ENCODE measurements at places on chromosomes 11 and 22.
A peak's percentile ranks its signal among the peaks of the same experiment; 100 is the strongest.

DNA sequence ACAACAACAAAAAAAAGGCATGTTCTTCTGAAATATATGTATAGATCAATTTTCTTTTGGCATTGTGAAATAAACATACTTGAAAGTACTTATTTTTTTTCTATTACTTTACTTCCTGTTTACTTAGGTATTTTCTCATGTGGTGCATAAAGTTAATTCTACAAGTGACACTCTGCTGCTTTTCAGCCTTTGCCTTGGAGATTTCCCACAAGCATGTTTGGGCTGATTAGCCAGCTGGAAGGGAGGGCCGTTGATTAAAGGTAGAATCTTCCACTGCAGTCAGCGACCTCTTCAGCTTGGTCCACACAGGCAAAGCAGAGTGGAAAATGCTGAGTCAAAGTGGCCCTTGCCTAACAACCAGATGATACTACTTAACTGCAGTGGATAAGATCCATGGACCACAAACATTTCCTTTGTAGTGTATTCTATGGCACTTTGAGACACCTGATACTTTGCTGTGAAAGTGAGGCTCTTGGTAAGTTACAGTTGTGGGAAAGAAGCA, 176.0 kb downstream of the ARHGAP42 start:
- DNase-seq: no peak

DNA sequence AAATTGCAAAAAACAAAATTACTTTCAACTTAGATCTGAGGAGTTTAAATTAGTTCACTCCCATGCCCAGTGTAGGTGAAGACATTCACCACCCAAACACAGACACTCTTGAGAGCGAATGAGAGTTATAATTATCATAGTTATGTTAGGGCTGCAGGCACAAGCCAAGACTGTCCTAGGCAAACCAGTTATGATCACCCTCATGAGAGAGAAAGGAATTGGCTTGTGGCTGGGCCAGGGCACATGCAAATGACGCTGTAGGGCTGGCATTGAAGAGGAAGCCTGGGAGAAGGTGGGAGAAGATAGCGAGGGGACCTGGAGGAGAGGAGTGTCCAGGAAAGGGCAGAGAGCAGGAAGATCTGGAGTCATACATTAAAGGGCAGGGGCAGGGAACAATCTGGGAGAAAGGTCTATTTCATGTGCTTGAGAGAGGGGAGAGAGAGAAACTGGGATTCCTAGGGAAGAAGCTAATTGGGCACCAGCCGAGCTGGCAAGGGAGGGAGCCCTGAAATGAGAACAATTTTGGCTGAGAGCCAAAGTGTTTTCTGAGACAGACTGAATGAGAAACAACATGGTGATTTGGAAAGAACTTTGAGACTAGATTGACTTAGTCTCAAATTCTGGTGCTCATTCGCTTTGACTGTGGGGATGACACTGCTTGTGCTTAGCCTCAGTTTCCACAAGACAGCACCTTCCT, 279.9 kb downstream of the KIRREL3 start:
- no peak for DNase-seq

DNA sequence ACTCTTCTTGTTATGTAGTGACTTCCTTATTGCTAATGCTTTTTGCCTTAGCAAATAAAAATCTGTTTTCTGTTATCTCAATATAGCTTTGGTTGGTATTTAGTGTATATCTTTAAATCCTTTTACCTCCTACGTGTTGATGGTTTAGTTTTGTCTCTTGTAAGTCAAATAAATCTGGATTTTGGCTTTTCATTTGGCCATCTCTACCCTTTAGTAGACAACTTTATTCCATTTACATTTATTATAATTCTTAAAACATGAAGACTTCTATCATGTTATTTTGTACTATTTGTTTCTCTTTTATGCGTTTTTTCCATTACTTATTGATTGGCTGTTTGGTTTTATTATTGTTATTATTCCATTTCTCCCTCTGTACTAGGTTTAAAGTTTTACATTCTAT, 19.5 kb upstream of the ALKBH3 start:
- DNase-seq: no peak

GRCh38 chr11:45388472-45388871, 102.3 kb upstream of the SYT13 start:
- no peak for DNase-seq

GRCh38 chr22:28051091-28051786, 132.2 kb upstream of the PITPNB start:
- DNase-seq: no peak

DNA sequence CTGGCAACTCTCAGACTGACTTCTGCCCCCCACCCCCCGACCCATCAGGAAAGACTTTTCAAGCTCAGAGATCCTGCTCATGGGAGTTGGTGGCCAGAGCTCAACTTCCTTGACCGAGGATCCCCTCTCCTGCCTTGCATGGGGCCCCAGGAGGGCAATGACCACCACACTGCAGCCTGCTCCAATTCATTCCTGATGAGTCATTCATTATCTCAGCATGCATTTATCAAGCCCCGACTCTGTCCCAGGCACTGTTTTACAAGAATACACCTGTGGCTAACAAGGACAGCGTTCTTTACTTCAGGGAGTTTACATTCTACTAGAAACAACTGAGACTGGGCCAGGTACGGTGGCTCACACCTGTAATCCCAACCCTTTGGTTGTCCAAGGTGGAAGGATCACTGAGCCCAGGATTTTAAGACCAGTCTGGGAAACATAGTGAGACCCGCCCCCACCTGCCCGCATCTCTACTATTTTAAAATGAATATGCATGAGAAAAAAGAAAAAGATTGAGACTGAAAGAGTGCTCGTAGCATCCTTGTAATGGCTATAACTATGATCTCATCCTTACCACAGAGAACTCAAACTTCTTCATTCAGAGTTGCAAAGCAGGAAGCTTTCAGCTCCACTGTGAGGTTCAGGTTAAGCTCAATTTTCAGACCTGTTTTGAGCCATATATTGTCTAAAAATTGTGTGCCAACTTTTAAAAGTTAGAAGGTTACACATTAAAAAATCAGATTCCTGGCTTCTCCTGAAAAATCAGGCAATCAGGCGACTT, 60.4 kb downstream of the FEZ1 start:
- DNase-seq: no peak

DNA sequence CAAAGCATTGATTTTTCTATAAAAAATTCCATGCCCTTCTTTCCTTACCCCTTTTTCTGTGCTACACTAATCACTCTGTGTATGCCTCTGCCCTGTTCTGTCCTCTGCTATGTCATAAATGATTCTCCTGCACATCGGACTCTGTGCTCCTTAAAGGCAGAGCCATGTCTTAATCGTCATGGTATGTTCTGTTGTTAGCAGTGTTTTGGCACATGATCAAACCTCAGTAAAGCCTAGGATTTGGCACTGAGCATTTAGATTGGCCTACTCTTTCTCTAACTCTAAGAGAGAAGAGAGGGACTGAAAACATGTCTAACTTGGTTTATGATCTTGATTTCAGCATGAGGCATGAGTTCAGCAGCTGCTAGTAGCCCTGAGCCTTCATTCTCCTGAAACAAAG, 266.9 kb downstream of the AASDHPPT start:
- no peak for DNase-seq

DNA sequence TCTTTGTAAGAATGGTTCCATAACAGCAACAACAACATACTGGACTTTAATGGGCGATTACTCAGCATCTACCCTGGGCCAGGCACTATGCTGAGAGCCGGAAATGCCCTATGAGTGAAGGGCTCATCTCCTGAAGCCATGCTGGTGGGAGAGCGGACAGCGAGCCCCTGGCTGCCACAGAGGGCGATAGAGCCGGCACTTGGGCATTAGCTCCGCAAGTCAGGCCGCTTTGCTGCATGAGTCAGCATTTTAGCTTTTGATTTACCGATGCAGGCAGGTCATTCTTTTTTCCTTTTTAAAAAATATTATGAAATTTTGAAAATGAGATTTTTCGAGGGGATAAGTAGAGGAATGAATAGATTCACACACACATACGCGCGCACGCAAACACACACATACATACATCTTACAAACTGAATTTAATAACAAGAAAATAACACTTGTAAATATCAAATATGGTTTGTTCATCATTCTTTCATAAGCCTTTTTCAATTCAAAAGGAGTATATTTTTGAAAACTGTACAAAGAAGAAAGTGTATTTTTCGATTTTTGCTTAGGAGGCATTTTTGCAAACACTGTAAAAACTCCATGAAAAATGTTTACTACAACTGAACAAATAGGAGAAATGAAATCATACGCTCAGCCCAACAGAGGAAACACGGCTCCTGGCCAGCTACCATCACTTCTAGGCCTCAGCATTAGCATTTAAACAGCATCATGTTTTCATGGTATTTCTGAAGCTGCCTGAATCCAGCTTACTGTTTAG, 667.3 kb downstream of the OPCML start:
- DNase-seq: no peak

GRCh38 chr11:95821640-95822039, 31.3 kb downstream of the CEP57 start:
- DNase-seq: no peak

DNA sequence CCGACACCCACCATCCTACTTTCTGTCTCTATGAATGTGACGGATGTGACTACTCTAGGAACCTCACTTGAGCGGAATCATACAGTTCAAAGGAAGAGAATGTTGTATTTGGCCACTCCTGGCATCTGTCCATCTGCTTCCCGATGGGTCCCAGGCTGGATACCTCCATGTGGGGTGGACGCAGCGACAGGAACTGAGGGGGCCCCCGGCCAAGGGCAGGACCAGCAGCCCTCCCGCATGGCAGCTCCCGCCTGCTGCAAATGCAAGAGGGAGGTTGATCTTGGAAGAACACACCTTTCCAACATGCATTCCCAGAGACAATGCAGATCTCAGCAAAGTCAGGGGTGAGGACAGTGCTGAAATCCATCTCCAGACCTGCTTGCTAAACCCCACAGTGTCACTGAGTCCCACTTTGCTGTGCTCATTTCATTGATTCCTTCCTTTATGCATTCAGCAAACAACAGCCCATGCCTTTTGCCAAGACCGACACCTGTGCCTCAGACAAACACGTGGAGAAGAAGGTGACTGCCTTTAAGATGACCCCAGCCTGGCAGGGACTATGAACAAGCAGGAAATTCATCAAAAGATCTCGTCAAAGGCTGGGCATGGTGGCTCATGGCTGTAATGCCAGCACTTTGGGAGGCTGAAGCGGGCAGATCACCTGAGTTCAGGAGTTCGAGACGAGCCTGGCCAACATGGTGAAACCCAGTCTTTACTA, 246.2 kb downstream of the CTTN start:
- no peak for DNase-seq

DNA sequence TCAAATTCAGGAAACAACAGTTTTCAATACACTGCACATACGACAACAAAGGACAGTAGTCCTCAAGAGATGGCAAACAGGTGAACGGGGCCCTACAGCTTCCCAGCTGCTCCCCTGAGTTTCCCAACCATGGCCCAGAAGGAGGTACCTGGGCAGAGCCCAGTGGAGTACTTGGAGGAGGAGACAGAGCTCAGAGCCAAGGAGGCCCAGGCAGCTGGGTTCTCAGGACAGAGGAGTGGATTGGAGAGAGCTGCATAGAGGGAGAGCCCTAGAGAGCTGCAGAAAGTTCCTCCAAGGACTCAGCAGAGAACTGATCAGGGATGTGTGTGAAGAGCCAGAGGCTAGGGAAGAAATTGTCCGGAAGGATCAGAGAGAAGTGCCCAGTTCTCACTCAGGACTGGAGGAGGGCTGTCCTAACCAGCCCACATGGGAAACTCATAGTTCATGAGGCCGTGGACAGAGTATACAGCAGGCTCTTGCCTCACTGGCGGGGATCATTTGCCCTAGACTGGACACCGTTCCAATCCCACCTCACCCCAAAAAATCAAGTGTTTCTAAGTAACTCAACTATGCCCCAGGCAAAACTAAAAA, 7.6 kb upstream of the ASCL2 start:
- DNase-seq: peak; percentile 14

DNA sequence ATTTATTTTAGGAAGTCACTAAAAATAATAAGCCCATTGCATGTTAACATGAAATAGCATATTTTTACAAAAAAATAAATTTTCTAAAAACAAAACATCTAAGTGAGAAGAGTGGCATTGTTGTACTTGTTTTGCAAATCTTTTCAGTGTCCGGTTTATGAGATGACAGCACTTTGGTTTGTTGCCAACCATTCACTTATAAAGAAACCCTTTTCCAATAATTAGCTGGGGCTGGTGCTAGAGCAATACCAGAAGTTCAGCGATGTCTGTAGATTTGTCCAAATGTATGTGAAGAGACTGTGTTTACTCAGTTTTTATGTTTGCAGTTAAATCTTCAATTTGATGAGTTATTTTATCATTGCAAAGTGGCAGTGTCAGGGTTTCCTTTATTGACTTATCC, 22.1 kb upstream of the KRTAP5-7 start:
- no peak for DNase-seq

- DNase-seq: no peak
Measured at GRCh38 chr11:126146454-126147192, 64.8 kb downstream of the RPUSD4 start.

DNA sequence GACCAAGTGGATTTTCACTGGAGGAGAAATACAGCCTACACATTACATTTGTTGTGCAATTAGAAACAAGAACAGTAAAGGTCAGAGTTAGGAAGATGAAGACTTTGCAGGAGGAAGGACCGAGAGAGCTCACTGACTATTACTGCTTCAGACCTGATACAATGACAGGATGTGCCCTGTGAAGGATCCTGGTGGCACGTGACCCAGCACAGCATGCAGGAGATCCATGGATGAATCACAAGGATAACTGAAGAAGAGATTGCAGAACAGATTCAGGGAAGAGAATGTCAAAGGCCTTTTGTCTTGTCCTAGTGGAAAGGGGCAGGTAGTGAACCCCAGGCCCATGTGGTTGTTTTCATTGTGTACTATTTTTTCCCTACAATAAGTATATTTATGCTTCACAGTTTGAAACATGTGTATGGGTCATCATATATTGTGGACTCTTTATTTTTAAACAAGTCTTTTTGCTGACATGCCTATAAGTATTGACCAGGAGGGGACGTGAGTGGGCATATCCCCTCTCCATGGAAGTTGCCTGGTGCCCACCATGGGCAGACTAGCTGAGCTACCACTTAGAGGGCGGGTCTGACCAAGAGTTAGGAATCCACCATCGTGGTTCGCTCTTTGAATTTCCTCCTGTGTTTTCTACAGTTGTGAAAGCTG, 44.3 kb downstream of the RASSF10 start:
- DNase-seq: no peak

DNA sequence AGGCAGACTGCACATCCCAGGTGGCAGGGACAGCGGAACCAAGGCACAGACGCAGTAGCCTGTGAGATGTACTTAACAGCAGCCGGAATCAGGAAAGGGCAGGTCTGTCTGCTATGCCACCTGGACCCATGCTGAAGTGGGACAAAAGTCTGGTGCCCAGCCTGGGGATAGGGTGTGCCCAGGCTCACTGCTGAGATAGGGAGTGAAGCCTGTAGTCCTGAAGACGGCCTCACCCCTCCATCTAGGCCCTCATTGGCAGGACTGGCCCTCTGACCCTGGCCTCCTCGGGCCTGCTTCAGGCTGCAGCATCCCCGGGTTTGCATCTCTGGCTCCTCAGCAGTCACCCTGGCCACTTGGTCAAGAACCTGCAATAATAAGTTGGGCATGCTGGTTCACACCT, 32.4 kb upstream of the TSKU start:
- no peak for DNase-seq

- no peak for DNase-seq
Measured at GRCh38 chr22:31346733-31347250, 646 bp upstream of the PATZ1 start.

- no peak for DNase-seq
Measured at GRCh38 chr11:36103933-36104530, 160.2 kb downstream of the LDLRAD3 start.

GRCh38 chr11:118050208-118050891, 26.5 kb upstream of the TMPRSS4 start:
- DNase-seq: no peak

GRCh38 chr11:83350187-83350586, 64.0 kb upstream of the CCDC90B start:
- DNase-seq: no peak

Data from omental fat pad (tissue), 4 donors.